Epithelial cell of proximal tubule (primary cell): ENCODE measurements at places on chromosomes 12 and 14.

DNA sequence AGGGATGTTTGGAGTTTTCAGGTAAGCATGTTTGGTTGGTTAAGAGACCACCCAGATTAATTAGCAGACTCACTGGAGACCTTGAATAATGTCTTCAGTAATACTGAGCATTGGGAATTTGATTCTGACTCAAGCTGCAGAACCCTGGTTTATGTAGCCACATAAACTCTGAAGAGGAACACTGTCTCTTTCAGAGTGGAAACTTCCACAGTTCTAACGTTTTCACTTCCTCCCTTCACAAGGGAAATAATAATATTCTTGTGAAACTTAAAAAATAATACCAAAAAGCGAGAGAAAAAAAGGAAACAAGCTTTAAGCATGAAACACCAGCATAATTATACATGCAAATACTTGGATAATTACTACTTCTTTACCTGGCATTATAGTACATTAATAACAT lies 40.0 kb upstream of the ST8SIA1 start:
- no peak for DNase-seq

- no peak for DNase-seq
Observed at GRCh38 chr14:31170411-31170810, 37.2 kb downstream of the HECTD1 start.

- DNase-seq, result no peak
Observed at GRCh38 chr14:104266631-104267575, 128.5 kb downstream of the KIF26A start.

DNA sequence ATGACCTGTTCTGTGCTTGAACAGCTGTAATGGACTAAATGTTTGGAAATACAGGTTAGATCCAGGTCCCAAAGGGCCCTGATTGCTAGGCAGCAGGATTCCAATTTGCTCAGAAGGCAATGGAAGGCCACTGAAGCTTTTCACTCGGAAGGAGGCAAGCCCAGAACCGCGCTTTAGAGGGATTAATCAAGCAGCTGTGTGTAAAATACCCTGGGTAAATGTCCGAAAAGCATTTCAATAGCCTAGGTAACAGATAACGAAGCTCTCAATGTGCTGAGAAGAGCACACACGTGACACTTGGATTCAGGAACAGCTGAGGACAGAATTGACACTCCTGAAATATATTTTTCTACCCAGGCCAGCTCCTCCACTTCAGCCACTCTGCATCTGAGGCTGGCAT lies 436.1 kb downstream of the TMEM132D start:
- DNase-seq, result no peak

GRCh38 chr14:102080183-102081080 lies 6.4 kb downstream of the HSP90AA1 start:
- no peak for DNase-seq

DNA sequence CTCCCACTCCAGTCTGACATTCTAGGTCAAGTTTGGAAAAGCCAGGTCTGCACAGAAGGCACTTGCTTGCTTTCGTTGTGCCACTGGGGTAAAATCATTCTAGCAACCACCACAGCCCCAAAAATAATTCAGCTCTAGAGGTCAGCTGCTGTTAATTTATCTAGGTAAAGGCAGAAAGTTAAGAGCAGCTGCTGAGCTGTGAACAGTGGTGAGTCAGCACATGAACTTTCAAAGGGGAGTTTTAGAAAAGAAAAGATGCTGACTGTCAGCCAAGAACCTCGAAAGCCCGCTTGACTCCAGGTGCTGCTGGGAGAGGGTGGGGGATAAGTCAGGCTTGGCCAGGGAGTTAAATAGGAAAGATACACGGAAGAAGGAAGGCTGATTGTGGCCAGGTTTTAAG lies 12.7 kb downstream of the CCDC197 start:
- peak; percentile 59 for DNase-seq

- DNase-seq, result no peak
Observed at GRCh38 chr12:8648576-8649205, 13.9 kb downstream of the MFAP5 start.

GRCh38 chr14:62657376-62657775 lies 387.9 kb downstream of the KCNH5 start:
- DNase-seq, result no peak

DNA sequence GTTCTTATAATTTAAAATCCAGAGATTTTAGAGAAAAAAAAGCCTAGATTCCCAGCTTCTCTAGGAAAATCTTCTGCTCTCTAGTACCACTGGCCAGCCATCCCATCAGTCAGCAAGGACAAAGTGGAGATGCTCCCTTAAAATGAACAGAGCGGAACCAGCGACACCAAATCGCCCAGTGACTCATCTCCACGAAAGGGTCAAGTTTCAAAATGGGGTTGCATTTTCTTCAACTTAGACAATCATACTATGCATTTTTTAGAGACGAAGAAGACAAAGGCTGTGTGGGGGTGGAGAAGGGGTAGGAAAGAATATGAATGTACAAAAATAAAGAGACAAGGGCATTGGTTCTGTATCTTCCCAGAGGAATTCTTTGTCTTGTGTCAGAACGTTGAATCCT lies 212.0 kb downstream of the SLC15A4 start:
- DNase-seq, result no peak

DNA sequence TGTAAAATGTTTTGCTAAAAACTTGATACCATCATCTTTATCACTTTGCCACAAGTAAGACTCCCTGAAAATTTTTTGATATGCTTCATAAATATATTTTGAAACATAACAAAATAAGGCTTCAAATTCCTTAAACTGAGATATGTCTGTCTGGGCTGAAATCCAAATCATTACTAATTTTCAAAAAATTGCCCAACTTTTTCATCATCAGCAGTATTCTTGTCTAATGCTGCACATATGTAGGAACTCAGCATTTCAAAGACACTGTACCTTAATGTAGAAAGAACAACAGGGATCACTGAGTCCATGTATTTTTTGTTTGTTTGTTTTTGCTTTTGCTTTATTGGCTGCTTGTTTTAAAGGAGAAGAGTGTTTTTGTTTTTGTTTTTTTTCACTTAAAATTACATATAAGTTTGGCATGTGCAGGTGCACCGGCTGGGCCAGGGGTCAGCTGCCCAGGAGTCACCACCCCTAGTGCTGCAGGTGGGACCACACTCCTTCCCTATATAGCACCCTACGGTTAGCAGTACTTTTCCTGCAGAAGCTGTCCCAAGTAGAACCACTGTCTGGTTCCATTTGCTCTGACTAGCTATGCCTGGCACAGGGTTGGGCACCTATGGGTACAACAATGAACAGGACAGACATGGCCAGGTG lies 231.2 kb downstream of the PIK3C2G start:
- no peak for DNase-seq
